Stimulated activated CD8-positive, alpha-beta memory T cell treated with anti-CD3 and anti-CD28 coated beads, Interleukin-15, amount 100 ng/mL, for 4 hours (primary cell): ENCODE measurements at places on chromosomes 2 and 18.

DNA sequence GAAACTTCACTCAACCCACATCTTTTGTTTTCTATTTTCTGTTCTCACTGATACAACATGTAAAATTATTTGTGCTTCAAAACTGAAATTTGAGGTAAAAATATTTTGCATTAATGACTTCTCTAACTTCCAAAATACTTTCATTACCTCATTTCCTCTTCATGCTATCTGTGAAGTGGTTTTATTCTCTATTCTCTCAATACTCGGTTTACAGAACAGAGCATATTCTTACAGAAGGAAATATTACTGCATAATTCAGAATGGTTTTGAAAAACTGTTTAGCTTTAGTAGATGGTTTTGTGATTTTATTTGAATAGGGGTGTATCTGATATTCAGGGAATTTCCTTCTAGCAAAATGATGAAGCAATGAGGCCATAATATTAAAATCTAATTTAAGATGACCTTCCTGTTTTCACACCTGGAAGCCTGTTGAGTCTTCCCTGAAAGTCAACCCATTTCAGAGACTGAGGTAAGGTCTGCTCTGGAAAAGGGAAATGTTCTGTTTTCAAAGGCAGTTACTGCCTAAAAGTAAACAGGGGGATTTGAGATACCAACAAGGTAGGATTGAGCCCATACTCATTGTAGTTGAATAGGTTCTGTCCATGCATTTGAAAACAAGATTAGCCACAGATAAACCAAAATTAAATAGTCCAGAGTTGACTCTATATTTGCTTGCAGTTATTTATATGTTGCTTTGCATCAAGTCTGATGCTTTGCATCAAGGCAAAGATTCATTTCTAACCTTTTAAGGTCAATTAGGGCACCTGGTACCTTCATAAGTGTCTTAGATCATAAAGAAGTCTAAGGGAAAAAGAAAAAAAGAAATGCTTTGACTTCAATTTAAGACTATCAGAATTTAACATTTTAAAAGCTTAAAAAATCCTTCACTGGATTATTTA, 50.8 kb upstream of the PEX13 start:
- no peak for DNase-seq

- no peak for DNase-seq
Observed at GRCh38 chr2:129242269-129242668, 737.2 kb upstream of the RAB6C start.

DNA sequence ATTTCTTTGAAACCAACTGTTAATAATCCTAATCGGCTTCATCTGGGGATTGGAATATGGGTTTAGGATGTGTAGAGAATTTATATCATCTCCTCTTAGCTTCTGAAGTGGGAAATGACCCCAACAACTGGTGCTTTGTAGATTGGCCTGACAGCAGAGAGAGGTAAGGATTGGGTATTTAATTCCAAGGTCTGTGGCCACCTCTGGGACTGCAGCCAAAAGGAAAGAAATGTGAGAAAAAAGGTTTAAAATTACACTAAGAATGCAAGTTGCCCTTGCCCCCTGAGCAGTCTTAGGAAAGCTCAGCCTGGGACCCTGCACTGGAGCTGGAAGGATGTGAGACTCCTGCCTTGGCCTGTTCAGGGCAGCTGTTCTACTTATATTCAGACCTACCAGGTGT, 157.1 kb downstream of the FTCDNL1 start:
- DNase-seq, result no peak

- no peak for DNase-seq
Observed at GRCh38 chr2:60742419-60742818, 13.6 kb upstream of the PAPOLG start.

DNA sequence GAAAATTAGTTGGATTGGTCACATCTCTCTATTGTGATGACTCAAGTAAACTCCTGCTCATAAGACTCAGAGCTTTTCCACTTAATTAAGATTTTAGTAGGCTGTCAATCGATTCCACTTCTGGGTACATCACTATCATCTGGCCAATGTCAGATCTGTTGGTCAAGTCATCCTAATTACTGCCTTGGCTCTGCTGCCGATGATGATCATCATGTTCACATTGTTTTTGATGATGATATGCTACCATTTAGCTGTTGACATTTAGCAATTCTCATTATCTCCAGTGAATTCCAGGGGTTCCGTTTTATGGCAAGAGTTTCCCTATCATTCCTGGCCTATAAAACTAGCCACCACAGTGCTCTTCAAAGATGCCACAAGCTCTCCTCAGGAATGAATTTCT, 253.4 kb downstream of the IKZF2 start:
- DNase-seq, result no peak
